ENCODE measurements at places on chromosomes 16 and 17.
A peak's percentile ranks its signal among the peaks of the same experiment; 100 is the strongest.

GRCh38 chr16:88460496-88461330 lies 7.6 kb downstream of the ZFPM1 start:
- DNase-seq = no peak

DNA sequence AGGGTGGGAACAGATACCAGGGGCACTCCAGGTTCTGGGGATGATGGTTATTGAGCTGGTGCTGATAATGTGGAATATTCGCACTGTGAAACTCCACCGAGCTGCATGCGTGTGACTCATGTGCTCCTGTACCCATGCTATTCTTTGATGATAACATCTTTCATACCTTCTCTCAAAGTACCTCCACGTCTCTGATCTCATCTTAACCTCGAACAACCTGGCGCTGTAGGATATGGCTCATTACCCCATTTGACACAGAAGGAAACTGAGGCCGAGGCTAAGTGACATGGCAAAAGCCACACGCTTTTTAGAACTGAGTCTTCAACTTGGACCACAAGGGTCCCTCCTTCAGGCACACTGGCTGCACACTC lies 30.2 kb upstream of the MRPS23 start:
- DNase-seq = no peak

DNA sequence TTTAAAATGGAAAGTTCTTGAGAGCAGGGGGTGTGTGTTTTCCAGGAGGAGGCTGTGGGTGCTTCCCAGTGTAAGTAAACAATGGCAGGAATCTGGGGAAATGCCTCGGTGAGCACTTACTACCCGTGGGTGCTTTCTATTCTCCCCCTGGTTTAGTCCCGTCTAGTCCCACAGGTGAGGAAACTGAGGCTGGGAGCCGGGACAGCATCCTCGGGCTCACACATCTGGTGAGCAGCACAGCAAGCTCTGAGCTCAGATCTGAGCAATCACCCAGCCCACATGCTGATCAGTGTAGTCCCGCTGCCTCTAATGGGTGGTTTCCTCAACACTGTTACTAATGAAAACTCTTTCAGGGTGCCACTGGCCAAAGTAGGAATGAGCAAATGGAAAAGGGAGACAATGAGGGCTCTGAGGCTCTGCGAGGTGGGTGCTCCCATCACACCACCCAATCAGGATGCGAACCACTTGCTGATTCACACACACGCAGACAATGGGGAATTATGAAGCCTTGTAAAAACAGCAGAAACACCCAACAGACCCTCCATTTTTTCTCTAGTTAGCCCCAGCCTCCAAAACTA lies 202.6 kb downstream of the PARN start:
- no peak for DNase-seq

- DNase-seq = peak; percentile 10
Measured at GRCh38 chr17:17498606-17499301, 2.6 kb upstream of the RASD1 start.

GRCh38 chr16:50169555-50170096 lies 16.5 kb downstream of the TENT4B start:
- DNase-seq = no peak

DNA sequence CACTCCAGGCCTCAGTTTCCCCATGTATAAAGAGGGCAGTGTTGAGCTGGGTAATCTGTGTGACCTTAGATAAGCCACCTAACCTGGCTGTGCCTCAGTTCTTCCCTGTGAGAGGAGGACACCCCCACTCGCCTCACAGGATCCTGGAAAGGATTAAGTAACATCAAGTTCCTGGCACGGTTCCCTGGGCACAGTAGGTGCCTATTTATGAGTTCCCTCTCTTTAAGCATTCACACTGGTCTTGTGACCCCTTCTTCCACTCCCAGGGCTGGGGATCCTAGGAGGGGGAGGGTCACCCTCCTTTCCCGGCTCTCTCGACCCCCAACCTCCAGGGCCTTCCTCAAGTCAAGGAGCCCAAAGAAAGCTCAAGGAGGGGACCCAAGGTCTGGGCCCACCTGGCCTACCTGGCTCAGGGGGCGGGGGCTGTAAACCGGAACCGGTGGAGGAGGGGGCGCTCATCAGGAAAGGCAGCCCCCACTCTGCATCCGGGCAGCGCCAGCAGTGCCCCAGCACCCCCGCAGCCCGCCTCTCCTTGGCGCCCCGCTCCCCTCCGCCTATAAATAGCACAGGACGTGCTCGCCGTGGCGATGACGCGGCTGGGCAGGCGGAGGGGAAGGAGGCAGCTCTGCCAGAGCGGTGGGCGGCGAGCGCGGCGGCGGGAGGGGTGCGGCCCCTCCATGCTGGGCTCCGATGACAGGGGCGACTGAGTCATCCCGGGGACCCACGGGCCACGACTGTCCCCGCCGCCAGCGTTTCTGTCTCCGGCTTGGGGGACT lies 9.4 kb downstream of the RPL19 start:
- DNase-seq = peak; percentile 61

DNA sequence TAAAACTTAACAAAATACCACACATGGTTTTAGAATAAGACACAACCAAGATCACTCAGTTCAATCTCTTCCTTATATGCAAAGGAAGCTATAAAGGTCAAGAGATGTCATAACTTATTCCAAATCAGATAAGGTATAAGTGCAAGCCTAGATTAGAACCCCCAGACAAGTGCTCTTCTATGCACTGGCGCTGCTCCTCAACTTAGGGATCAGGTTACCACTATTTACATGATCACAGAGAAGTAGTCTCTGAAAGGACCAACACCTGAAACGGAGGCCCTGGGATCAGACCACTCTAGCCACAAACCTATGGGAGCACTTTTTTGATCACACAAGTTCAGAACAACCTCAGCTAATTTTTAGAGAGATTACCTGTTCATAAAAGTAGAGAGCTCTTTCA lies 16.6 kb downstream of the COPS3 start:
- no peak for DNase-seq

DNA sequence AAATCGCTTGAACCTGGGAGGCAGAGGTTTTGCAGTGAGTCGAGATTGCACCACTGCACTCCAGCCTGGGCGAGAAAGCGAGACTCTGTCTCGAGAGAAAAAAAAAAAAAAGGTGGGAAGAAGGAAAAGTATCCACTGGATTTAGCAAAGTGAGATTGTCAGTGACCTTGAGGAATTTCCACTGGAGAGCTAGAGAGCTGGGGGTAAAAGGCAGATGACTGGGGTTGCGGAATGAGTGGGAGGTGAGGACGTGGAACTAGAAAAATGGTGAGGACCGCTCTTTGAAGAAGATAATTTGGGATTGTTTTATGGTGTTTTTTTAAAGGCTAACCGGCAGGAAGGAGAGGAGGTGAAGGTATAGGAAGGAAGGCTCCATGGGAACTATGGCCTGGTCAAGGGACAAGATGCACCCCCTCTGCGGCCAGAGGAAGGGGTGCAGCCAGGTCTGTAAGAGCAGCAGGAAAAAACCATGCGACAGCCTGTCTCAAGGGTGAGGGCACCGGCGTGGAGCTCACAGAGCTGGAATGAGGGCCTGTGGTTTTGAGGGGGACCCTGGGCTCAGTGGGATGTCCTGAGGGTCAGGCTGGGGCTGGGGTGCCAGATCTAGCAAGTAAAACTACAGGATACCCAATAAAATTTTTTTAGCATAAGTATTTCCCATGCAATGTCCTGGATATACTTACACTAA lies 694 bp upstream of the MLST8 start:
- DNase-seq = no peak

DNA sequence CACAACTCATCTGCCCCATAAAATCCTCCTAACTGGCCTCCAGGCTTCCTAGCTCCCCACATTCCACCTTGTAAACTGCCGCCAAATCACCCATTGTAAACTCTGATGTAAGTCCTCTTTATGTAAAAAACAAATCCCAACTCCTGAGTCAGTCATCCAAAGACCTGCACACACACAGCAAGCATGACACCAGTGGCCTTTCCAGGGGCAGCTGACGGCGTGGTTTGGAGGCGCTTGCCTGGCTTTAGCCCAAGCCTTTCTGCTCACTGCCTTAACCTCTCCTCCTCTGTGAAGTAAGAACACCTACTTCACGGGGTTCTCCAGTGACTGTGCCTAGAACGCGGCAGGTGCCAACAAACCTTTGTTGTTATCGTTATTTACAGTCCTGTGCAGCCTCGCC lies 14.0 kb downstream of the UBE2O start:
- no peak for DNase-seq

- DNase-seq = no peak
Measured at GRCh38 chr17:48634493-48635208, 8.5 kb upstream of the HOXB9 start.

DNA sequence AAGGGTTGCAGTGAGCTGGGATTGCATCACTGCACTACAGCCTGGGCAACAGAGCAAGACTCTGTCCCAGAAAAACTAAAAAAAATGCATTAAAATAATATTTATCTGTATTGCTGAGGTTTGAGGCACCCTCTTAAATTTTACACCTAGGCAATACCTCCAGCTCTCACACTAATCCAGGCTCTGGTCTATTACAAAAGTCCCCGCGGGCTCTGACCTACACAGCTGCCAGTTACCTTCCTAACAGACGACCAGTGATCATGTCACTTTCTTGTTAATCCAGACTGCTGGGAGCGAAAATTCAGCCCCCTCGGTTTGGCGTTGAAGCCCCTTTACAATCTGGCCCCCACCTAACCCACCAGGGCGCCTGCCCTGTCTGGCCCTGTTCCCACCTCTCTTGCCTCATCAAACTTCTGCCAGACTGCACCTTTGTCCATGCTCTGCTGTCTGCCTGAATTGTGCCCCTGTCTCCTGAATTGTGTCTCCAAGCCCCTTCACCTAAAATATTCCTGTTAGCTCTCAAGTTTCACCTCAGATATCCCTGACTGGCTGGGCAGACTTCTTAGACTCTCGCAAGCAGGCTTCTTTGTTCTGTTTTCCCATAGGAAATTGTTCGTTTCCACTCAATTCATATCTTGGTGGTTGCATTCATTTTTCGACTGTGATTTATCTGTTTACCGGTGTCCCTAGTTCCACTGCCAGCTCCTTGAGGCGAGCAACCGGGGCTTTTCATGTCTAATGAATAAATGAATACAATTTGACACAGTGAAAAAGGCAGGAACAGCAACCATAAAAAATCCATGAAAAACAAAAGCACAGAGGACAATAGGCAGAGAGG lies 65.9 kb downstream of the PITPNC1 start:
- DNase-seq = no peak

DNA sequence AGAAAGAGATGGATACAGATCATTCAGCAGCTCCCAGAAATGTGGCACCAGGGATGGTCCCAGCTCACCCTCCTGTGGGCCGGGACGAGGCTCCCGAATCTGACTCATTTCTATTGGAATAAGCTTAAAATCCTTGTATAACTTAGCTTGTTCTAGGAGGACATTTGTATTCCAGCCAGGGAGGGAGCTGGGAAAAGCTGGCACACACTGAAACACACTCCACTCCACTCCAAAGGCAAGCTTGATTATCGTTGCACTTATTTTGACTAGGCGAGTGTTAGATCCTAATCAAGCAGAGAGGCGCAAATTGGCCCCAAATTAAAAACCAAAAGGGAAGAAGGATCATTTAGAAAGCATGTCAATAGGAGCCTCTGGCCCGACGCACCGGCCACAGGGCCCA lies 339.5 kb downstream of the HS3ST4 start:
- DNase-seq = no peak

DNA sequence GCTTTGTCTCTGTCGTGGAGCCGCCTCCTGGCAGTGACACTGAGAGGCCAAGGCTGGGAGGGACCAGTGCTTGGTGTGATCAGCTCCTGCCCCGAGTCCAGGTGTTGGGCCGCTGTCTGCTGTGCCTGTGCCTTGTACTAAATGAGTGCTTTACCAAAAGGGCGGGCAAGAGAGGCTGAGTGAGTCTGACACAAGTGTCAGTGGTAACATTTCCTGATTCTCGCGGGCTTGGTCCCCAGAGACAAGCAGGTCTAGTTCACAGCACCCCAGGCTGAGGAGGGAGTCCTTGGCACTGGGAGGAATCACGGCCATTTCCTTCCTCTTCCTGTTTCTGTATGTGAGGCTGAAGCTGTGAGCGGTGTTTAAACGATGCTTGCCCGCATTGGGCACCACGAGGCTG lies 30.2 kb downstream of the PLD6 start:
- no peak for DNase-seq

- no peak for DNase-seq
Measured at GRCh38 chr17:47815106-47815918, 6.3 kb downstream of the OSBPL7 start.

DNA sequence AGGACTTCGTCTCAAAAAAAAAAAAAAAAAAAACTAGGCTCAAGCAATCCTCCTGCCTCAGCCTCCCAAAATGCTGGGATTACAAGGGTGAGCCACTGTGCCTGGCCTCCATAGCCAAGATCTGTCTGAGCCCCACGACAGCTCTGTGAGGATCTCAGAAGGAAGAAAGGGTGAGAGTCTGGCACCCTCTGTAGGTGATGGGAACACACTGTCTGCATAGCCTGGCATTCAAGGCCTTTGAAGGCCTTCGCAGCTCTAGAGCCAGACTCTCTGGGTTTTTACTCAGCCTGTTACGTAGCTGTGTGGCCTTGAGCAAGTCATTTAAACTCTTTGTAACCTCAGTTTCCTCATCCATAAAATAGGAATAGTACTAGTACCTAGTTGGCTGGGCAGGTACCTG lies 6.3 kb upstream of the XPO6 start:
- DNase-seq = peak; percentile 30
